Stimulated activated CD8-positive, alpha-beta memory T cell treated with anti-CD3 and anti-CD28 coated beads, Interleukin-7, amount 100 ng/mL, for 1 hour (primary cell): ENCODE measurements at places on chromosomes 2 and 18.

DNA sequence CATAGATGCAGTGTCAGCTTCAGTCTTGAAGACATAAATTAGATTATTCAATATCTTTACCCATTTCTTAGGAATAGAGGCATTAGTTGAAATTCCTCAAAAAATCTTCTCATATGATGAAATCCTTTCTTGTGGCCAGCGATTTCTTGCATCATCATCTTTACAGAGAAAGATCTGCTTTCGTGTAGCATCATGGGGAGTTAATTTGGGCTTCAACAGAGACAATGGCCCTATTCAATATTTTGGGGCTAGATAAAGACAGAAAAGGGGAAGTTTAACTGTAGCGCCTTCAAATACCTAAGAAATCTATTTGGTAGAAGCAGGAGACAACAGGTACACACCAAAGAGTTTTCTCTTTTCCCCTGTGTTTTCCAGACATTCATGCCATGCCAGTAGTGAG is 73.8 kb downstream of the TGFA start:
- no peak for DNase-seq

DNA sequence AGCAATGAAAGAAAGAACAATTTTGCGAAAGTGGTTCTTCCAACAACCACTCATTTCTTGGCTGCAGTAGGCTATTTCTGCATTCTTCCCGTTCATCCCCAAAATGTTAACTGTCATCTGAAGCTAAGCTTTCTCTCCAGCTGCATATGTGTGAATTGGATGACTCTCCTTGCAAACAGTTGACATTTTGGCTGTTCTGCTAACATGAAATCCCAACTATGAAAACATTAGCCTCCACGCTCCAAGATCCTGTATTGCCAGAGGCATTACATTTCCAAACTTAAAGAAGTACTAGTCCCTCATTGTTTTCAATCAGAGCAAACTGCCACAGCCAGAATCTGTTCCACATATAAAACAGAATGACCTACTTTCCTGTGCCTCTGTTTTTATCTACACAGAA is 88.5 kb downstream of the TGIF1 start:
- no peak for DNase-seq

DNA sequence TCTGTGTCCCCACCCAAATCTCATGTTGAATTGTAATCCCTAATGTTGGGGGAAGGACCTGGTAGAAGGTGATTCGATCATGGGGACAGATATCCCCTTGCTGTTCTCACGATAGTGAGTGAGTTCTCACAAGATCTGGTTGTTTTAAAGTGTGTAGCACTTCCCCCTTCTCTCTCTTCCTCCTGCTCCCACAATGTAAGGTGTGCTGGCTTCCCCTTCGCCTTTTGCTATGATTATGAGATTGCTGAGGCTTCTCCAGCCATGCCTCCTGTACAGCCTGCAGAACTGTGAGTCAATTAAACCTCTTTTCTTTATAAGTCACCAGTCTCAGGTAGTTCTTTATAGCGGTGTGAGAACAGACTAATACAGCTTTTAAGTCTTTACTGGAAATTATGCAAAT is 193.3 kb upstream of the RBBP8 start:
- no peak for DNase-seq

GRCh38 chr2:210054696-210055095 is 52.3 kb downstream of the RPE start:
- DNase-seq: no peak

GRCh38 chr2:11032396-11032795 is 120.7 kb downstream of the KCNF1 start:
- no peak for DNase-seq

DNA sequence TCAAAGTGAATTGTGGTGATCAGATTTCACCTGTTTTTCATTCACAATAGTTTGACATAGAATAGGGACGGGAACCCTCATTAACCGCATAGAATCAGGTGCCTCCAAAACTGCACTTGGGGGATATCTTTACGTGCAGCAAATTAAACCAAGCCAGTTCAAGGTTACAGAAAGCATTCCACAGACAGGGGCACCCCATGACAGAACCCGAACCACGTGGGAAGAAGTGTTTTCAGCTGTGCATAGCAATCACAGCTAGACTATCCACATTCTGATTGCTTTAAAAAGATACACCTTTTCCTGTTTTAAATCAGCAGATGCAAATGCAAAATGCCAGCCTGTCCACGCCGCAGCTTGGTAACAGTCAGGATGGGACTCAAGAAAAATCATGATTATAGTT is 205.8 kb downstream of the ANAPC1 start:
- DNase-seq: no peak

- no peak for DNase-seq
Measured at GRCh38 chr2:188404341-188405004, 112.8 kb downstream of the GULP1 start.

DNA sequence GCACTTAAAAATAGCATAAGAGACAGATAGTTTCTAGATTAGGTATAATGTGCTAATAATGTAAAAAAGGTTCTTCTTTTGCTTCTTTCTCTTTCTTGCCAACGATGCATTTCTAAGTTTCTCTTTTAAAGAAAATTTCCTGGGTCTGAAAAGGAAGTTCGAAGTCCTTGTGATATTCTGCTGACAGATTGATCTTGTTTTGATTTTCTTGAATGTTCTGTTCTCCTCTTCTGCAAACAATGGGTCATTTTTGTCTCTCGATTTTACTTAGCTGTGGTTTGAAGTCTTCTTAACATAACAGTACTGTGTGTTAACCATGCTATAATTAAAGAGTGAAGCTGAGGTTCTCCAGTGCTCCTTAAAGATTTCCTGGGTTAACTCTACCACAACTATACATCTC is 61.1 kb upstream of the ACYP2 start:
- no peak for DNase-seq

DNA sequence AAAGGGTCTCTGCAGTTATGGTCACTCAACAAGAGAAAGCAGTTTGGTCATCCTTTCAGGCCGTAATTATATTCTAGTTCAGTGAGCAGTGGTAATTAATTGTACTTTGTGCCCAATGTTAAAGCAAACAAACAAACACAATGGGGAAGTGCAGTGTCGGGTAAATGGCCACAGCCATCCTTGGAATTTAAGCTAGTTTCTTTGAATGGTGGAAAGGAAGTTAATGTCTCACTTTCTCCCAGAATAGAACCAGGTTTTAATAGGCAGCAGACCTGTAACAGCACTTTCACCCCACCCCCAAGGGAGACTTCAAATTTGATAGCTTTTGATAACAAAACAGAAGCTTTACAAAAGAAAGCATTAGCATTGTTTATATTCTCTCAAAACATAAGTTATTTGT is 20.0 kb upstream of the ITGAV start:
- no peak for DNase-seq

DNA sequence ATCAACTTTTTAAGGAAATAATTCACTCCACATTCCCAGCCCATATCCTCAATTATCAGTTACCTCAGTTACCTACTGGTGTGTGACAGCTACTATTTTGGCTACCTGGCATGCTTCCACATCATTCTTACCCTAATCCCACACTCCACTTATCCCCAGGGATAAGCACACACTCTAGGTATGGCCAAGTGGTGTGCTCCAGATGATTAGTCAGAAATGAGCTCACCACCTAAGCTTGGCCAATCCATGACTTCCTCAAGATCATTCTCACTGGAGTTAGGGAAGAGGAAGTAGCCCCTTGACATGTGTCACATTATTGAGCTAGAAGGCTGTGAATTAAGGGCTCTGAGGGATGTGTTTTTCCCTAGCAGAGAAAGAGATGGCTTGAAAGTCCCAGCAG is 20.9 kb upstream of the SMAD4 start:
- DNase-seq: no peak

DNA sequence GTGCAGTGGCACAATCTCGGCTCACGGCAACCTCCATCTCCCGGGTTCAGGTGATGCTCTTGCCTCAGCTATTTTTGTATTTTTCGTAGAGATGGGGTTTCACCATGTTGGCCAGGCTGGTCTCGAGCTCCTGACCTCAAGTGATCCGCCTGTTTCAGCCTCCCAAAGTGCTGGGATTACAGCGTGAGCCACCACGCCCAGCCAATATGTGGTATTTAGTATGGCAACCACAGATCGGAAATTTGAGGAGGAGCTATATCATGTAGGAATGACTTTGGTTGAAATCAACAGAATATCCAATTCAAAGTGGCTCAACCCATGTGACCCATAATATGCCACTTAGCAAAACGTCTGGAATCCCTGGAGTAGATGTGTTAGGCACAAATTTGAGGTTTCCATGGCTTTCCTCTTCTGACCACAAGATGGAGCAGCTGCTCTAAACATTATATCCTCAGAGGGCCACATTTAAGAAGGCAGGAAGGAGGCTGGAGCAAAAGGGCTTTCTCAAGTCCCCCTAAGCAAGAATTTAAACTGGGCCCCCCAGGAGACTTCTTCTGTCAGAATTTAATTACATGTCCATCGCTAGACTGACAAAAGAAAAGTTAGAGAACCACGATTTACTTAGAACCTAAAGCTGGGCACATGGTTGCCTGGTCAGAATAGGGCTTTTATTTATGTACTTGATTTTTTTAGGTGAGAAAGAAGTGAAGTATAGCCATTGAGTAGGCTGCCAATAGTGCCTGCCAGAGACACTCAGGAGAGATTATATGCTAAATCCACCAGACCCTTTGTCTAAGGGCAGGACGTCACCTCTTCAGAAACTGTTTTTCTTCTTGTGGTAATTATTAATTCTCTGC is 49.6 kb upstream of the ITSN2 start:
- no peak for DNase-seq

DNA sequence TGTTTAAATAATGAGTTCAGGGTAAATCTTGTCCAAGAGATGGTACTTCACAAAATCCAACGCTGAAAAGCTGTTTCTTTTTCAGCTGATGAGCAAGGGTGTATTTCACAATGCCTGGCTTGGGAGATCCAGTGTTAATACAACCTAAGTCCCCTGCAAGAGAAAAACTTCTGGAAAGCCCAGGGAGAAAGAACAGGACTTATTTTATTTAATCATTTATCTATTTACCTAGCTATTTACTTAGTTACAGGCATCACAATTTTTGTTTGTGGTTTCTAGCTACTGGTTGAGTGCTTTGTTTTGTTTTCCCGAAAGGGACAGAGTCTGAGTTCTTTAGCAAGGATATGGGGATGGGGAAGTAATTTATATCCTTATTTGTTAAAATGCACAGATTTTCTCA is 598.2 kb upstream of the SYT4 start:
- no peak for DNase-seq

- no peak for DNase-seq
Measured at GRCh38 chr2:197500503-197501131, 438 bp downstream of the HSPE1 start.

- DNase-seq: no peak
Measured at GRCh38 chr2:119700866-119701265, 21.9 kb downstream of the TMEM177 start.

DNA sequence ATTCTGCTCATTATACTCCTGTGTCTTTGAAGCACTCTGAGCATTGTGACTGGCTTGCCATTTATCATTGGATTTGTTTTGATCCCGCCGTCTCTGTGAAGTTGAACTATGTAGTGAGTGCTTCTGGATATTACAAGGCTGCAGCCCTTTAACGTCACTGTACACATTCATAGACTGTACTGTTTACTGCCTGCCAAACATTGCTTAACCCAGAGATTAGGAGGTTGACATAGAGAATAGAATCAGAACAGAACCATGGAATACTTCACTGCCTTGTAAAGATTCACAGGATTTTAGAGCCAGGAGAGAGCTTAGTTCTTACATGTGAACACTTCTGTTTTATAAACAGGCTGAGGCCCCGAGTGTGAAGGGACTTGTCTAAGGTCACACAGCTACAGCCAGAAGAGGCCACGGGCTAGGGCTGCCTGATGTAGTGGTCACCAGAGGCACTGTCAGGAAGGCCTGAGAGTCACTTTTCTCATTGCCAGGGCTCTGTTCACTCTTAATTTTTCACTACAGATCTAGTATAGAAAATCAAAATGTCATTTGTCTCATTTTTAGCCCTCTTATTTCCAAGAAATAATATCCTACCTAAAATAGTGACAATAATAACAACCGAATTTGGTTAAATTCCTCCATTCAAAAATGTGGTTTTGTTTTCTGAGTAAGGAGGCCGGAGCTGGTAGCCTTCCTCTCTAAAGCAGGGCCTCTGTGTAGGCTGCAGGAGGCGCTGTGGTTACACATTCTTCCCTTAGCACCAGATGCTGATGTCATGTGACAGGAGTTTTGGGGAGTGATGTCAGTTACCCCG is 87.9 kb downstream of the UGGT1 start:
- DNase-seq: no peak

DNA sequence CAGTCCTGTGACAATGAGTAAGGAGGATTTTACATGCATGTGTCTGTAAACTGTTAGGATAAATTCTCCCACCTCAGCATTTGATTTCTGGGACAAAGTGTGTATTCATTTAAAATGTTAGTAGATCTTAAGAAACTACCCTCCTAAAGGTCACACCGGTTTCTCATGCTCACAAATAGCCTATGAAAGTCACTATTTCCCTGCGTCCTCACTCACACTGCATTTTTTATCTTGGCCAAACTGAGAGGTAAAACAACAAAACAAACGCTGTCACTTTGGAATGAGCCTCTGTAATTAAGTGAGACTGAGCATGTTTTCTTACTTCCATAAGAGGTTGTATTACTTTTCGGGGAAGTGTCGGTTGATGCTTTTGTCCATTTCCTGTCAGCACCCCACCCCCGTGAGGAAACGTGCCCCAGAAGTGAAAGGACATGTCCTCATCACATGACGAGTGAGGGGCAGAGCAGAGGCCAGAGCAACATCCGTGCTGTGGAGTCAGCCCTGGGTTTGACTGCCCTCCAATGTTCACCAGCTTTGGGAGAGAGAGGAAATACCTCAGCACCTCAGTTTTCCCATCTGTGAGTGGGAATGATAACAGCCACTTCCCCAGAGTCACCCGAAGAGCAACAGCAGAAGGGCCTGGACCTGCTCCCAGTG is 3.1 kb downstream of the GYPC start:
- DNase-seq: no peak

DNA sequence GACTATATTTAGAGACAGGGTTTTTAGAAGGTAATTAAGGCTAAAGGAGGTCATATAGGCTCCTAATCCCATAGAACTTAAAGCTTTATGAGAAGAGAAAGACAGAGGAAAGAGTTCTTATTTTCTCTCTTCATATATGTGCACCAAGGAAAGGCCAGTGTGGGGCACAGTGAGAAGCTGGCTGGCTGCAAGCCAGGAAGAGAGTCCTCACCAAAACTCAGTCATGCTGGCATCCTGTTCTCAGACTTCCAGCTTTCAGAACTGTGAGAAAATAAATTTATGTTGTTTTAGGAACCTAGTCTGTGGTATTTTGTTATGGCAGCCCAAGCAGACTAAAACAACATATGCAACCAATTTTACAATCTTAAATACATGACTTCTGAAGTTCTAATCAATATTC is 31.5 kb upstream of the ATIC start:
- no peak for DNase-seq

- no peak for DNase-seq
Measured at GRCh38 chr2:29061176-29061575, 13.1 kb downstream of the PCARE start.
